ENCODE measurements at places on chromosomes 3 and 15. TPM values are rescaled to one million over a fixed set of nuclear protein-coding genes. Genes with fewer than 3 reads are reported as not detected.

DNA sequence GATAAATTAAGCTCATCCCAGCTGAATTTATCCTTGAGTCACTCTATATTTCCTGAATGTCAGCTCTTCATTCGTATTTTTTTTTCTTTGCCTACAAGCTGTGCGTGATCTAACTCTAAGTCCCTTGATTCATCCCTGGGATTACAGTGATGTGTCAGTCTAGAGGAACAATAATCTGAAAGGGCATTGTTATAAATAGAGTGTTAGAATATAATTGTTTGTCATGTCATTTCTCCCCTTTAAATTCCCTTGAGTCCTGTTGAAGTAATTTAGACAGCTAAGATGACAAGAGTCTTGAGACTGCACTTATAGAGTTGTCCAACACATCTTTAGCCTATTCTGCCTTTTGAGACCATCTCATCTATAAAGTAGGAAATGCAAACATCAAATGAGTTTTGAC is 621.8 kb downstream of the ZIC1 start:
- DNase-seq = no peak

- no peak for DNase-seq
Observed at GRCh38 chr15:76871930-76872329, 33.2 kb downstream of the SCAPER start.

The SPINT1 gene
- total RNA-seq = 1.3 TPM

The PAK6 gene
- 10.1 TPM for total RNA-seq

The P2RY13 gene
- 2.5 TPM for total RNA-seq

The CCDC9B gene
- 83.8 TPM for total RNA-seq

The BCHE gene
- 13.2 TPM for total RNA-seq

The FBXO40 gene
- 116 TPM for total RNA-seq

The DUOXA2 gene
- total RNA-seq = not detected

The DAPK2 gene
- total RNA-seq = 72.5 TPM

The TMC3 gene
- total RNA-seq = not detected

The NIPA2 gene
- total RNA-seq = 23.7 TPM

The CCR1 gene
- 11.0 TPM for total RNA-seq

DNA sequence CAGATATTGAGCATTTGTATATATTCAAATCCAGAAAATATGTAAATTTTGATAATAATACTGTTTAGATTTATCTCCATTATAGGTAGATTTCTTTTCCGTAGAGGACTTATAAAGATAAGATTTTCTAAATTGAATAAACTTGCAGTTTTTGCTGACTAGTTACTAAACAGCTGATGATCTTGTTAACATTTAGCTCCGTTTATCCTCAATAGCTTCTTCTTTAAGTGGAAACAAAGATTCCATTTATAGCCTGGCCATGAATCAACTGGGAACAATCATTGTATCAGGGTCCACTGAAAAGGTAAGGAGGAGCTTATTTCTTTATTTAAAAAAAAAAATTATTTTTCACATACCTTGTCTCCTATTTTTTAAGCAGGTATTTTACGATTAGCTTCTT is 16.7 kb downstream of the WDR48 start:
- DNase-seq = no peak

The PPP1R2 gene
- 53.4 TPM for total RNA-seq

GRCh38 chr15:42284551-42284950 is 11.3 kb upstream of the TMEM87A start:
- DNase-seq = no peak

The GPR149 gene
- not detected for total RNA-seq

GRCh38 chr3:3685721-3686120 is 113.5 kb upstream of the LRRN1 start:
- DNase-seq = no peak

DNA sequence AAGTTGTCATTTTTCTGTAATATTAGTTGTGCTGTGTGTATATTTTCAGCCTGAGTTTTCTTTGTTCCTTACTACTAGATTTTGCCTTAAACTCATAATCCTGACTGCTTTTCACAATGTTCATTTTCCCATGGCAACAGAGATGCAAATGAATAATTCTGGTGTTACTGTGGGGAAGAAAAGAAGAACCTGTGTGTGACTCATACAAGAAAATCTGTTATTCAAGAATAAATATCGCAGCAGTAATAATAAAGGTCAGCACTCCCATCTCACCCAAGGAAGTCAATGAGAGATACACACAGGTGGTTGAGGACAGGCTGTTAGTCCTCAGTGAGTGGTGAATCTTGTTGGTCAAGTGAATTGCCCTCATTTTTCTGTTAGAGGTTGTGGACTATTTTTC is 656.6 kb upstream of the NAALADL2 start:
- no peak for DNase-seq

GRCh38 chr3:98557324-98558010 is 25.7 kb downstream of the GPR15 start:
- no peak for DNase-seq

GRCh38 chr15:101477851-101478362 is 11.6 kb downstream of the PCSK6 start:
- DNase-seq = no peak

DNA sequence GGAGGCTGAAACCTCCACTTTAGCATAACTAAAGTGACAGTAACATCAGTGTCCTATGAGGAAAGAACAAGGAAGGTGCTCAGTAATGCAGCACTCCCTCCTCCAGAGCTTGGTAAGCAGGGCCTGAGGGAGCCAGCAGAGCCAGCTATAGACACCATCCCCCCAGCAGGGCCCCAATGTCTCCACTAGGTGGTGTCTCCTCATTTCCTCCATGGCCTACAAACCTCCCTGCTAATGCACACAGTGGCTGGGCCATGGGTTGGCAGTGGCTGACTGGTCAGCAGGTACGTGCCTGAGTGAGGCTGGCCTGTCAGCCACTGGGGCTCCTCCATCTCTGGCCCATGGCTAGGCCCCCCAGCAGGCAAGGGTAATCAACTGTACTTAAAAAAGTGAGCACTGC is 13.6 kb downstream of the MRPS25 start:
- DNase-seq = no peak

- DNase-seq = no peak
Observed at GRCh38 chr15:40754574-40754882, 526 bp downstream of the RMDN3 start.

DNA sequence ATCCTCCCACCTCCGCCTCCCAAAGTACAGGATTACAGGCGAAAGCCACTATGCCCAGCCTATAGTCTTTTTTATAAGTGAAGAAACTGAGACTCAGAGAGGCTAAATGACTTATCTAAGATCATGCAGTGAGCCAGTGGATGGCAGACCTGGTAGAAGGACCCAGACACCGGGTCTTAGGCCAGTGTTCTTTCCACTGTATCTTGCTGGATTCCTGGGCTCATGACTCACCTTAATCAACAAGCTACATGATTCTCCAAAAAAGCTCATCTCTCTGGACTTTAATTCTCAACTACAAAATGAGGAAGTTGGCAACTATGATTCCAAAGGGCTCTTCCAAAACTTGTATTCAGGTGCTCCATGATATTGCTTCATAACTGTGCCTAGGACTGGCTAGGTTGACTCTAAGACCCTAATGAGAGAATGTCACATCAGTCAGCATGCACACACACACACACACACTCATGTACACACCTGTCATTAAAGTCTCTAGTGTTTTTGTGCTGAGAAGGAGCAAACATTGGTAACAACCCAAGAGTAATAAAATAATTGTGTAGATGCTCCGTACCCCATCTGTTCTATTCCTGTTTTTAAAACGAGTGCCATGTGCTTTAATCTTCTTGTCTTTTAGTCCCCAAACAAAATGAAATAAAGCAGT is 89.7 kb upstream of the SLC4A7 start:
- DNase-seq = no peak

DNA sequence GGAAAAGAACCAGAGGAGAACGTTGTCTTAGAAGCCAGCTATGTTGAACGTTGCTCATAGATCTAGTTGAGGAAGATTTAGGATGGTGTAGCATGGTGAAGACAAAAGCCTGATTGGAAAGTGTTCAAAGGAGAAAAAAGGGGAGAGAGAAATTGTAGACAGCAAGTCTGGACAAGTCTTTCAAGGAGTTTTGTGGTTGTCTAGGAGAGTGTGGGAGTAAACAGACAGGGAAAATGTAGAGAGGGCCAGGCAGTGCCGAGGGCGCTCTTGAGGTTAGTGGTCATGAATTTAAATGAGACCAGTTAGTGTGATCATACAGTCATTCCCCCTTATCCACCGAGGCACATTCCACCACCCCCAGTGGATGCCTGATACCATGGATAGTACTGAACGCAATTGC is 167.5 kb upstream of the IL12A start:
- DNase-seq = no peak

- DNase-seq = no peak
Observed at GRCh38 chr3:184348057-184348382, 10.6 kb downstream of the FAM131A start.

All from left cardiac atrium (tissue), 4 donors.